Kidney epithelial cell (primary cell): ENCODE measurements at places on chromosomes 5 and 9.
A peak's percentile ranks its signal among the peaks of the same experiment; 100 is the strongest.

GRCh38 chr9:136562746-136563495 lies 17.1 kb upstream of the NOTCH1 start:
- DNase-seq, result no peak

GRCh38 chr9:32742296-32742695 lies 41.0 kb upstream of the TMEM215 start:
- DNase-seq, result no peak

GRCh38 chr9:110217656-110218099 lies 9.7 kb upstream of the C9orf152 start:
- peak; percentile 5 for DNase-seq

DNA sequence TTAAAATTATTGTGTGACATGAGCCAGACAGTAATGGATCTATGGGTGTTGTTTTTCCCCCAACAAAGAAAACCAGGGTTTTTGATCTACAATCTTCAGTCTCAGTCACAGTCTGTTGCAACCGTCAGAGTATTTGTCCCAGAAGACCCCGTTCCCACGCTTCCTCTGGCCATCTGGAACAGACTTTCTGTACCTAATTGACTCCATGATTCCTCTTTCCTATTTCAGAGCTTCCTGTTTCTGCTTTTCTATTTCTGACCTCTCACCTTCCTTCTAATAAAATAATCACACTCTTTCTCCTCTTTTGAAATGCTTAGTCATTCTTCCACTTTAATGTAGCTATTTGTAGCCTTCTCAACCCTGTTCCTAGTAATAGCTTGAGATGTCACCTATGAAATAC lies 1044.8 kb downstream of the DTWD2 start:
- no peak for DNase-seq

DNA sequence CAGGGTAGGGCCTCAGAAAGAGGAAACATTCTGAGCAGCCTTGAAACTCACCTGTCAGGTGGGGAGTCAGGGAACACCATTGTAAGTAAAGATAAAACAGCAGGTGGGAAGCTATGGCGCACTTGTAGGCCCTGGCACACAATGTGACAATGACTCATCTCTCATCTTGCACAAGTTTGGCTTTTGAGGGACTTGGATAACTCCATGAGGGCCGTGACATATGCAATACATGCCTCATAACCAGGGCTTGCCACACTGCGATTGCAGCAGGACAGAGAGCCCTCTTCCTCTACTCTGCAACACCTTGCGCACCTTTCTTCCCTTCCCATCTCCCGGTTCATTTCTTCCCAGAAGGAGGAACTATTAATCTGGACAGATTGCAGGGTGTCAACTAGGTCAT lies 144.9 kb downstream of the CEP120 start:
- DNase-seq, result no peak

GRCh38 chr5:179505636-179506261 lies 44.6 kb upstream of the RUFY1 start:
- no peak for DNase-seq

- no peak for DNase-seq
These were observed 49.1 kb downstream of the PTCD2 start for GRCh38 chr5:72369301-72369700.

GRCh38 chr9:89114741-89115140 lies 63.9 kb downstream of the SHC3 start:
- DNase-seq, result no peak

GRCh38 chr5:130871346-130872086 lies 293.5 kb downstream of the HINT1 start:
- DNase-seq, result no peak

GRCh38 chr5:56588636-56589480 lies 226.5 kb upstream of the MAP3K1 start:
- no peak for DNase-seq

- no peak for DNase-seq
These were observed 122.6 kb upstream of the BASP1 start for GRCh38 chr5:17094830-17095229.

DNA sequence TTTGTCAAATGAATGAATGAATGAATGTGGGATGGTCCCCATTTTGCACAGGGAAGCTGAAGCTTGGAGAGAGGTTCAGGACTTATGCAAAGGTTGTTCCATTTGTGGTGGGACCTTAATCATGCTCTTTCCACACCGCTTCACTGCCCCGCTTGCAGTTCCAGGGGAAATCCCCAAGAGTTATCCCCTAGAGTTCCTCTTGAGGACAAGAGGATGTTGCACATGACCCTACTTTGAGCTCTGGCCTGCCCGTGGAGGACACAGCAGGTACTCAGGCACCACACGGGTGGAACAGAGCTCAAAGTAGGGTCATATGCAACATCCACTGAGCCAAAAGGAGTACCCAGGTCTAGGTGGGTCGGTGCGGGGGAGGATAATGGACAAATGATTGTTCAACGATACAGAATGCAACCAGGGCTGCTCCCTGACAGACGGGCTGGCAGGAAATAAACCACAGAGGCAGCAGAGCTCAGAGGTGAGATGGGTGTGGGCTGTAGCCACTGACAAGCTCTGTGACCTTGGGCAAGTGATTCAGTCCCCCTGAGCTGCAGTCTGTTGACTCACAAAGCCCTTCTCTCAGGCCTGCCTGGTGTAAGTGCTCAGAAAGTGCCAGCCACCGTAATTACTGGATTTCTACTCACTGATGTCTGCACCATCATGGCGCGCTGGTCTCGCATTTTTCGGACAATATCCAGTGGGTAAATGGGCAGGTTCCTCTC lies 60.3 kb upstream of the EPB41L4B start:
- DNase-seq, result peak; percentile 67

- no peak for DNase-seq
These were observed 158.0 kb downstream of the TRIO start for GRCh38 chr5:14301186-14301585.

DNA sequence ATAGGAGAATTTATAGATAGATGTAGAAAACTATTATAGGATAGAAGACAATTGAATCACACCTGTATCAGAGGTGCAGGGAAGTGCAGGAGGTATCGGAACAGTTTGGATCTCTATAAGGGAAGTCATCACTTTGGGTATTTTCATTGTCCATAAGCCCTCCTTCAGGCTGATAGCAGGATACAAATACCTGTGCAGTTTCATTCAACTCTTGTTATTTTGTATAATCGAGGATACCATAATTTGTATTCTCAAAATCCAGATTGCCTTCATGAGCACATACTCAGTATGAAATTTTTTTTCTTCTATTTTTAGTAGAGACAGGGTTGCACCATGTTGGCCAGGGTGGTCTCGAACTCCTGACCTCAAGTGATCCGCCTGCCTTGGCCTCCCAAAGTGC lies 289.1 kb downstream of the AOPEP start:
- no peak for DNase-seq

DNA sequence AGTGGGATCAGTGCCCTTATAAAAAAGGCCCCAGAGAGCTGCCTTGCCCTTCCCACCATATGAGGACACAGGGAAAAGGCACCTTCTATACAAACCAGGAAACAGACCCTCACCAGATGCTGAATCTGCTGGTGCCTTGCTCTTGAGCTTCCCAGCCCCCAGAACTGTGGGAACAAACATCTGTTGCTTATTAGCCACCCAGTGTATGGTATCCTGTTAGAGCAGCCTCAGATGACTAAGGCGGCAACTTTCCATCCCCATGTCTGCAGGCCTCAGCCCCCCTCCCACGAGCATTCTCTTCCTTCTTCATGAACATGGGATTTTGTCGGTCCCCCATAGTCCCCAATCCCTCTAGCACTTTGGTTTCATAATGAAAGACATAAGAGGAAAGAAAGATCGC lies 202.5 kb upstream of the GAS1 start:
- DNase-seq, result no peak

DNA sequence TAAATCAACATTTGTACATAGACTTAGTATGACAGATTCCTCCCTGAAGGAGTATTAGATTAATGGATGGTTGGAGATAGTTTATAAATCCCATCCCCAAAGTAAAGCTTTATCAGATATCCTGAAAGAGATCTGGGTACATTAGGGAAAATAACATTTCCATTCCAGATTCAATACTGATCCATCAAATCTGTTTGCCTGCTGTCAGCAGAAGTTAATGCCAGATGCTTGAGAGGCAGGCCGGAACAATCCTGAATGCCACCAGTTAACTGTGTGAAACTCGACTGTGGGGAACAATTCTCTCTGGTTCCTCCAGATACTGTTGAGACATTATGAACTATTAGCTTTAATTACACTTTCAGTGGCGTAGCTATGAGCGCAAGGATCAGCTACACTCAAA lies 1166.8 kb downstream of the MAT2B start:
- DNase-seq, result no peak

GRCh38 chr5:10459080-10460055 lies 17.7 kb downstream of the ROPN1L start:
- no peak for DNase-seq

DNA sequence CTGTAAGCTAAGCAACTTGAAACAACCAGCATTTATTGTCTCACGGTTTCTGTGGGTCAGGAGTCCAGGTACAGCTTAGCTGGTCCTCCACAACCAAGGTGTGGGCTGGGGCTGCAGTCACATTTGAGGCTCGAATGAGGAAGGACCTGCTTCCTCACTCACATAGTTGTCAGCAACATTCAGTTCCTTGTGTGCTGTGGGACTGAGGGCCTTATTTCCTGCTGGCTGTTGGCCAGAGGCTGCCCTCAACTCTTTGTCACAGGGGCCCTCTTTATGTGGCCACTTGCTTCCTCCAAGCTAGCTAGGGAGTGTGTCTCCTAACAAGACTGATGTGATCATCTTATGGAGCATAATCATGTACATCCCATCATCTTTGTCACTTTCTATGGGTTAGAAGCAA lies 29.2 kb upstream of the SEMA4D start:
- DNase-seq, result no peak

DNA sequence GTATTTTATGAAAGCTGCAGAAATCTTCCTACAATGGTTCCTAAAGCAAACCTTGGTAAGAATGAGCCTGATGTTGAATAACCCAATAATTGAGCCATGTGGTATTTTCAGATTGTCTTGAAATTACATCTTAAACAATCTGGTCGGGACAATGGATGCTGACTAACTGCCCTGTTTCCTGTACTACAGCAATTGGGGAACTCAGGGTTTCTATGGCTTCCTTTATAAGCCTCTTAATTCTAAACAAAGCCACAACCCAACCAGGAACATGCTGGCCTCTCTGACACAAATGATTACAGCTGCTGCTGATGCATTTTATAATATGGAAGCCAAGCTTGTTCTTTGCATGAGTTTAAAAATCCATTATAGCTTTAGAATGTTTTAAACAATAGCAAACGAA lies 30.2 kb downstream of the PTPN3 start:
- DNase-seq, result no peak

- no peak for DNase-seq
These were observed 4.5 kb downstream of the DUSP1 start for GRCh38 chr5:172766287-172767108.

DNA sequence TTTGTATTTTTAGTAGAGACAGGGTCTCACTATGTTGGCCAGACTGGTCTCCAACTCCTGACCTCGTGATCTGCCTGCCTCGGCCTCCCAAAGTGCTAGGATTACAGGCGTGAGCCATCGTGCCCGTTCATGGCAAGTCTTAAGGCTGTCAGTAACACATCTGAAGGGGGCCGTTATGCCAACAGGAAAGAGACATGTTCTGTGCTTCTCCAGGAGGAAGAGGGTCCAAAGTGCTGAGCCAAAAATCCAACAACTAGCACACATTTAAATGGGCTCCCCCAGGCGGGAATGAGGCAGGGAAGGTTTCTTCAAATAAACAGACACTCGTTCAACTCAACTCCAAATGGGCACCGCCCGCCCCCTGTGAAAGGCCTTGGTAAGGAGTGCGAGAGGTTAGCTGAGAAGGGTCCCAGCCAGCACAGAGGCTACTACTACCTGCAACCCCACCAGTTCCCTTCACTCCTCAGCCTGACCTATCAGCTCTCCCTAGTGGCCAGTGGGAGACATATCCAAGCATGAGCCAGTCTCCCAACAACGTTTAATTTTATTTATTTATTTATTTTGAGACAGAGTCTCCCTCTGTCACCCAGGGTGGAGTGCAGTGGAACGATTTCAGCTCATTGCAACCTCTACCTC lies 84.1 kb upstream of the DMRT1 start:
- no peak for DNase-seq

DNA sequence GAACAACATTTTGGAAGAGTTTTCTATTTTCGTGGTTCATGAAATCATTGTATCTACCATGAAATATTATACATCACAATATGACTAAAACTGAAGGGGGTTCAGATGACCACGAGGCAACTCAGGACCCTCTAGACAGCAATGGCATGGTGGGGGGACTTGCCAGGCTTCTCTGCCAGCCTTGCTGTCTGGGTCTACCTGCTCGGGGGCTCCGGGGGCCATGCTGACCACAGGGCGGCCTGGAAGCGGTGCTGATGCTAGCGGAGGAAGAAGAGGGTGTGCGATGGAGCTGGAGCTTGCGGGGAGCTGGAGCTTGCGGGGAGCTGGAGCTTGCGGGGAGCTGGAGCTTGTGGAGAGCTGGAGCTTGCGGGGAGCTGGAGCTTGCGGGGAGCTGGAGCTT lies 89.2 kb upstream of the IRX4 start:
- DNase-seq, result no peak

DNA sequence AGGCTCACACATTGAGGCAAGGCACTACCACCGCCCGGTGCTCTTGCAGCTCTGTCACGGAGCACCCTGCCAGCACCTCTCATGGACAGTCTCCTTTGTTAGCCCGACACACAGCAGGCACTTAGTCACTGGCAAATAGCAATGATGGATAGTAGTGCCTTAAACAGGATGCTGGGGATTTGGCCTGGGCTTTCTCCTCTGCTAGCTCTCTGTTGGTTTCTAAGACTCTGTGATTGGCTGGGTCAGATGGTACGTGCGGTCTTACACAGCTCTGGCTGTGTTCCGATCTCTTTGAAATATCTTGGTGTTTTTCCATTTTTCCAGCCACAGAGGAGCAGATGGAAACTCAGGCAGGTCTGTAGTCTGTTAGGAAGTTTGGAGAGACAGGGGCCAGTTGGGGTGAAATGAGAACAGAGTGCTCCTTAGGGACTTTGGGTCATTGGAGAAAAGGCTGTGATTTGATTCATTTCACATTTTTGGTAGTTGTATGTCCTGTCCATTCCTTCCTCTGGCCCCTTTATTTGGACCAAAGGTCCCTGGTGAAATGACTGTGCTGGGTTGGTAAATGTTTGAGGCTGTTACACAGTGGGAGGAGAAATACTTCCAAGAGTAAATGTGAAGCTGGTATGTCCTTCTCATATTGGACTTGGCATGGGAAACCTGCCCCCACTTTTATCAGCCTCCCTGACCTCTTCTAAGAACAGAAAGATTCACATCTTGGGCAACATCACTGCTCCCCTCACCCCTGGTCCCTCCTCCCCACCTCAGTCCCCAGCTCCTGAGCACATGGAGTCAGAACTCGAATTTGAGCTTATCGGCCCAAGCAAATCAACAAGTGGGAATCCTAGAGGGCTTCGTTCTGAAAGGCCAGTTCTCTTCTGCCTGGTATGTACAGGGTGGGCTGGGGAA lies 3.4 kb downstream of the SMIM3 start:
- DNase-seq, result no peak

GRCh38 chr9:123175854-123176629 lies 92.3 kb downstream of the STRBP start:
- no peak for DNase-seq

DNA sequence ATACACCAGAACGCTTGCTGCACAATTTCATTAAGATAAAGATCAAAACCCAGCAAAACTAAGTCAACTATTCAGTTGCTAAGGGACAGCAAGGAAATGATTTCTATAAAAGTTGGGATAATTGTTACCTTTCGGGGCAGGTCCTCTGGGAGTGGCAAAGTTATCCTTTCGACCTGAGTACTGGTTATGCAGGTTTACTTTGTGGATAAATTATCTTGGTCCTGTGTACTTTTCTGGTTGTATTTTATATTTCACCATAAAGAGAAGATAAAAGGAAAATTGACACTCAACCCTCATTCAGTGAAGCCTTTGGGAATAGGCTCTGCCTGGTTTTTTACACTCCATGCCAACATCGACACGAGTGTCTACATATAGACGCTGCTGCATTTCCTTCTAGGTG lies 146.5 kb downstream of the SYK start:
- no peak for DNase-seq
